ENCODE measurements at places on chromosomes 3 and 15. TPM values are rescaled to one million over a fixed set of nuclear protein-coding genes. Genes with fewer than 3 reads are reported as not detected.

The COL6A6 gene
- 0.81 TPM for total RNA-seq

The ULK3 gene
- 19.1 TPM for total RNA-seq

The FSD2 gene
- not detected for total RNA-seq

The CCR8 gene
- not detected for total RNA-seq

The C3orf85 gene
- not detected for total RNA-seq

The GOLGA8T gene
- not detected for total RNA-seq

The POPDC2 gene
- total RNA-seq = 8.5 TPM

The IDH3A gene
- total RNA-seq = 84.2 TPM

The CLDN1 gene
- 1.1 TPM for total RNA-seq

The ACTR8 gene
- 20.9 TPM for total RNA-seq

The ATP13A4 gene
- 0.33 TPM for total RNA-seq

The KIF23 gene
- total RNA-seq = 4.7 TPM

The ANKUB1 gene
- not detected for total RNA-seq

The PLA2G4F gene
- total RNA-seq = not detected

The SLC6A11 gene
- total RNA-seq = not detected

The OIP5 gene
- total RNA-seq = not detected

The SCAANT1 gene
- total RNA-seq = not detected

The OR5K2 gene
- not detected for total RNA-seq

The MNS1 gene
- 1.5 TPM for total RNA-seq

The NANOGP8 gene
- 0.48 TPM for total RNA-seq

The LRTM1 gene
- not detected for total RNA-seq

The CLDN11 gene
- total RNA-seq = 26.5 TPM

The GOLGA6D gene
- total RNA-seq = not detected

The TMEM45A gene
- total RNA-seq = 75.3 TPM

The IQCH gene
- 2.3 TPM for total RNA-seq

The ZKSCAN7 gene
- 2.3 TPM for total RNA-seq

The SLC12A6 gene
- total RNA-seq = 17.9 TPM

The FYTTD1 gene
- total RNA-seq = 56.2 TPM
